Activated CD8-positive, alpha-beta memory T cell treated with anti-CD3 and anti-CD28 coated beads for 4 hours (primary cell): ENCODE measurements at places on chromosomes 6 and 20.

GRCh38 chr6:75282706-75283105 is 1.9 kb downstream of the TMEM30A start:
- DNase-seq, result no peak

GRCh38 chr20:44690781-44691423 is 24.3 kb upstream of the CCN5 start:
- no peak for DNase-seq

- DNase-seq, result no peak
Measured at GRCh38 chr6:109117346-109118035, 22.2 kb downstream of the CEP57L1 start.

DNA sequence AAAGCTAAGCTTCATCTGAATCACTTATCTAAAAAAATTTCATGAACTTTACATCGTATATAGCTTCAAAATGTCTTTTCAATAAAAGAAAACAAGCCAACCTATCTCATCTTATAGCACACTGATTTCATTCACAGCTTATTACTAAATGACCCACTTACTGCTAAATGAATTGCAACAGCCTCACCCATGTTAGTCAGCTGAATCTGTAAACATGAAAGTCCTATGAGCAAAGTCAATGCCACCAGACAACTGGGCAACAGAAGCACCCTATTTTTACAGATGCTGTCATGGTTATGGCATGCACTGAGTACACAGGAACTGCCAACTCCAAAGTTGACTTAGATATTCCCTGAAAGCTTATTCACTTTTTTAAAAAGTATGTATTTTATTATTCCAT is 41.2 kb upstream of the DST start:
- DNase-seq, result no peak

DNA sequence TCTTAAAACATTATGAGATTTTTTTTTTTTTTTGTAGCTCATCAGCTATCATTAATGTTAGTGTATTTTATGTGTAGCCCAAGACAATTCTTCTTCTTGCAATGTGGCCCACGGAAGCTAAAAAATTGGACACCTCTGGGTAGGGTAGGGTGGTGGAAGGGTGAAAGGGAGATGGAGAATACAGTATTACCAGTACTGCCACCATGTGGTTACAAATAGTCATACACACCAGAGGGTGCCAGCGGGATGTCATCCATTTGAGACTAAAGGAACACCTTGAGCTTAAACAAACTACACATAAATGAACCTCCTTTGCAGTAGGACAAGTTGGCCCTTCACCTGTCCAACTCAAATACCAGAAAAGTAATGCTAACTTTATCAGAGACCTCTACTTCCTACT is 601.9 kb downstream of the HTR1B start:
- no peak for DNase-seq
